CD8-positive, alpha-beta T cell (primary cell): ENCODE measurements at places on chromosomes 7 and 10.
A peak's percentile ranks its signal among the peaks of the same experiment; 100 is the strongest.

DNA sequence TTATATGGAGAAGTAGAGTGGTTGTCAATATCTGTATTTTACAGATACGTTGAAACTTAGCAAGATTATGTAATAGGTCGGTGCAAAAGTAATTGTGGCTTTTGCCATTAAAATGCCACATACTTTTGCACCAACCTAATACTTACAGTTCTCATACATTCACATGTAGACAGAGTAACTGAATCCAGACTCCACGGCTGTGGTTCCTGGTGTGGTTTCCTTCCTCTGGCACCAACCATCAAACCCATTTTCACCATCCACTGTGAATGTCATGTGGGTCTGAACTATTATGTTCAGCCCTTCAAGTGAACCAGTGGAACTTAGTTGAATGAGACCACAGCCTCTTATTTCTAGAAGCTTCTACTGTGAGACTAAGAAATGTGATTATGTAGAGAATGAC, 31.5 kb upstream of the SLIT1 start:
- DNase-seq: no peak

- peak; percentile 21 for DNase-seq
Measured at GRCh38 chr10:62636825-62637248, 167.7 kb upstream of the ADO start.

DNA sequence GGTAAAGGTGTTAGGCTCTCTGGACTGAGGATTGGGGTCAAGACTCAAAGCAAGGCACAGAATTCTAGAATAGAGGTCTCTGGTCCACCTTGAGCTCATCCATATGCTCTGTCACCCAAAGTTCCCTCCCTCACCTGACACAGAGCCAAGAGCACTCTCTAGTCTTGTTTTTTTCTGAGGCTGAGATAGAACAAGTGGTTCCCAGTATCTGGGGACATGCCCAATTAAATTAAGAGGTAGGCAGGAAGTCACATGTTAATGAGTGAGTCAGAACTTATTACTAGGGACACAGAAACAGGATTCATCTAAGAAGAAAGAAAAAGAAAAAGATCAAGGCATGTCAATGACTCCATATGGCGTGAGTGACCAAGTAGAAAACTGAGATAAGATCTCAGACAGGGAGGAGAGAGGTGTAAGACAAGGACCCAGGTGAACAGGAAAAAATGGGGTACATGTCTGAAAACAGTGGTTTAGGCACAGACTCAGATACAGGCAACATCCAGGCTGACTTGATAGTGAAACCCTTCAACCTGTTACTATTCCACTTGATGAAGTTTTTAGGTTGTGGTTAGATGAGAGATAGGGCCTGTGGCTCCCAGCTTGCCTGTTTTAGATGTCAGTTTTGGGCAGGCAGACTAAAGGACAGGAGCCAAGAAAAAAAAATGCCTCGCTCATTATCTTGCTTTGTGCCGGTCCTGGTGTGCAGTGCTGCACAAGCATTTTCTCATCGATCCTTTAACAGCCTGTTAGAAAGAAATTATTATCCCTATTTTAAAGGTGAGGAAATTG, 609.9 kb downstream of the CCSER2 start:
- DNase-seq: no peak

- peak; percentile 49 for DNase-seq
Measured at GRCh38 chr7:26686448-26686981, 177.9 kb downstream of the SKAP2 start.

- DNase-seq: no peak
Measured at GRCh38 chr10:132977076-132977475, 34.7 kb upstream of the CFAP46 start.

GRCh38 chr10:75099952-75100763, 11.3 kb upstream of the SAMD8 start:
- peak; percentile 71 for DNase-seq

- no peak for DNase-seq
Measured at GRCh38 chr7:23473844-23474093, 3.5 kb upstream of the IGF2BP3 start.

DNA sequence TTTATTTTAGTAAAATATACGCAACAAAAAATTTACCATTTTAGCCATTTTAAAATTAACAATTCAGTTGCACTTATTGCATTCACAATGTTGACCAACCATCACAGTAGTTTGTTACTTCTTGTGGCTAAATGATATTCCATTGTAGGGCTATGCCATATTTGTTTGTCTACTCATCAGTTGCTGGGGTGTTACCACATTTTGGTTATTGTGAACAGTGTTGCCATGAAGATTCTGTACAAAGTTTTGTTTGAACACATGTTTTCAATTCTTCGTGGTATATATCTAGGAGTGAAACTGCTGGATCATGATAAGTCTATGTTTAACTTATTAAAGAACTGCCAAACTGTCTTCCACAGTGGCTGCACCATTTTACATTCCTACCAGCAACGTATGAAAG, 46.3 kb upstream of the ZNF365 start:
- no peak for DNase-seq

DNA sequence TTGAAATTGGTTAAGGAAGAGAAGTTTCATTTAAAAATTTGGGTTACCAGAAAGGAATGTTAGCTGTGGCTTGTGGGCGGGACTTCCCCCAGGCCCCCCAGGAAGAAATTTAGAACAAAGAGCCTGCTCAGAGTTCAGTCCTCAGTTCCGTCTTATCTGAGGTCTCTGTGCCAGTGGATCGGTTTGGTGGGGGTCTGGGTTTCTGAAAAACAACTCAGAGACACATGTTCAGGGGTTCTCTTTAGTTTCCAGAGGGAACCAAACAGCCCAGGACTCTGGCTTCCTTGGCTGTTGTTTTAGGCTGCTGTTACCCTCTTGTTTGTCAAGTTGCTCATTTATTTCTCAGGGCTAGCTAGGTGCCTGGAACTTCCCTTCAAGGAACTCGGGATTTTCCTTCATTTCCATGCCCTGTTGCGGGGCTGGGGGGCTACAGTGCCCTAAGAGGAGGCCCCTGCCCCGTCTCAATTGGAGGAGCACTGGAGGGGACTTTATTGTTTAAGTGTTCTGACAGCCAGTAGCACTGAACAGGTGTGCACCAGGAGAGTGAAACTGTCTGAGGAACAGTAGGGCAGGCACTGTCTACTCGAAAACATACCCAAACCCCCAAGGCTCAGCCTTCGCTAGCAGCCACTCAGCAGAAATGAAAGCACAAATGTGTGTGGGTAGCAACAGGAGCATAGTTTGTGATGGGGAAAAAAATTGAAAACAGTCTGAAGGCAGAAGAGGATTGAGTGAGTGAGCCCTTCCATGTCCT, 59.9 kb downstream of the ALOX5 start:
- no peak for DNase-seq

DNA sequence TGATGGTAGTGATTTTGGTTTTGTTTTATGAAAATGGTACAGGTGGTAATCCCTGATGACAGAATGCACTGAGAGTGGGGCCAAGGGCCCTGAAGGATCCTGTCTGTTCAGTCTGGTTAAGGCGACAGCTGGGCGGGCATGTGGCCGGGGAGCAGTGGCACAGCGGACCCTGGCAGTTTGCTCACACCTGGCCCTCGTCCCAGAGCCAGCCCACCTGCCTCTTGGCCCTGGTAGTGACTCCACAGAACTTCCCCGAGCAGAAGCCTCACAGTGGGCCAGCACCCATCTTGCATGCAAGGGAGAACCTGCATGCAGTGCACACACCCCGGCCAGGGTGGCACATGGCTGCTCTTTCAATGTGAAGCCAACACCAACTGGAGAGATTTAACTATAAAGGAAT, 82.8 kb downstream of the ALOX5 start:
- DNase-seq: no peak

GRCh38 chr7:151697942-151698341, 178.2 kb upstream of the RHEB start:
- no peak for DNase-seq

GRCh38 chr10:14408139-14408538, 77.4 kb upstream of the FRMD4A start:
- DNase-seq: no peak

- no peak for DNase-seq
Measured at GRCh38 chr7:32299133-32299702, 191.0 kb downstream of the LSM5 start.

GRCh38 chr7:107815254-107815882, 12.3 kb upstream of the SLC26A3 start:
- no peak for DNase-seq
